Kasumi-1 (cell line): ENCODE measurements at places on chromosomes 2 and 18.

GRCh38 chr2:70861777-70862625, 26.4 kb upstream of the CD207 start:
- DNase-seq = peak; percentile 65

GRCh38 chr2:79512442-79513401, at the start of gene CTNNA2:
Gene CTNNA2 (plus strand): TSS chr2:79513051.
- peak; percentile 36 for DNase-seq

GRCh38 chr2:84938194-84938879, 32.6 kb upstream of the KCMF1 start:
- DNase-seq = no peak

DNA sequence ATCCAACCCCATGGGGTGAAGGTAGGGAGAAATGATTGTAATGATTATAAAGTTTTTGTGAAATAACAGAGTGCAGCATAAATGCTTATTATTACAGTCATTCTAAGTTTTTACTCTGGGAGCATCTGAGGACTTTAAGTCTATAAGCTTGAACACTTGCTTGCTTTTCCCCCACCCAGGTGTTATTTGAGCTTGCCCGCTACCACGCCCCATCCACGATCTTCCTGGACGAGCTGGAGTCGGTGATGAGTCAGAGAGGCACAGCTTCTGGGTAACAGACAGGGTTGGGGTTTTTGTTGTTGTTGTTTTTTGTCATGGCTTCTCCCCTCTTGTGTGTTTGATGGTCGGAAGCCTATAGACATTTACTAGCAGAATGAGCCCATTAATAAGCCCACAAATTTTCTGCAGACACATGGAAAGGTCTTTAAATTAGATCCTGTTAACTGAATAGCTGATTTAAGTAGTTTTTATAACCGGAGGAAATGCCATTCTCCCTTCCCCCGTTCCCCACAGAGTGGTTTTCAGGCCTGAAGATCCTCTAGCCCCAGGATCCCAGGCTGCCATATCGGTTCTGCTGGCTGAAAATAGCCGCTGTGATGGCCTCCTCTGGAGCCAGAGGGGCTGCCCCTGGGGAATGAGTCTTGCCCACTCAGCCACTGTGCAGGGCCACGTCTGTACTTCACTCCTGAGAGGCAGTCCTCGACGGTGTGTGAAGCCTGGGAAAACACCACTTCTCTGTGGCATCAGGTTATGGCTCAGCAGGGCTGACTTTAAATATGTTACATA, 39.9 kb upstream of the ELOA2 start:
- DNase-seq = no peak

DNA sequence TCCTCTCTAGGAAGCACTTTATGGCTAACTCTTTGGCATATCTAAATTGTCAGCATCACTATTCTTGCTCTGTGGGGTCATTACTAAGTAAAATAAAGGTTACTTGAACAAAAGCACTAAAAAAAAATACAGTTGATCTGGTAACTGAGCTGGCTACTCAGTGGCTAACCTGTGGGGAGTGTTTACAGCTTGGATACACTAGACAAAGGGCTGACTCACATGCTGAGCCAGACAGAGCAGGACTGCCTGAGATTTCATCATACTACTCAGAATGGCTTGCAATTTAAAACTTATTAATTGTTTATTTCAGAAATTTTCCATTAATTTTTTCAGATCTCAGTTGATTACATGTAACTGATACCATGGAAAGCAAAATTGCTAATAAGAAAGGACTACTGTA, 1690.4 kb upstream of the SLC39A10 start:
- no peak for DNase-seq
